ENCODE measurements at places on chromosomes 1 and 21.

DNA sequence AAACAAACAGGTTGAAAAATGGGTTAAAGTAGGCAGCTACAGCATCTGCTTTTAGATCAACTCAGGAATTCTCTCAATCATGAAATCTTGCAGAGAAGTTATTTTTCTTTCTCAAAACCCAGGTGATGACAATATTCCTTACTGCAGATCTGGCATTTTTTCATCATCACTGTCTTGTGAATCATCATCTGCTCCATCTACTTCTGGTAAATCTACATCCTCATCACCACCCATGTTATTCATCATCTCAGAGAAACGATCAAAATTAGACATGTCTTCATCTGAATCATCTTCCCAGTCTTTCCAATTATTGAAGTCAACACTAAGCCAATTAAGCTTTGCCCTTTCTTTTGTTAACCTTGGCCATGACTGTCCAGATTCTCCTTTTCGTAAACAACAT, 21.8 kb downstream of the GBP2 start:
- no peak for DNase-seq

- DNase-seq, result no peak
Observed at GRCh38 chr1:202230939-202231645, 37.5 kb downstream of the LGR6 start.

DNA sequence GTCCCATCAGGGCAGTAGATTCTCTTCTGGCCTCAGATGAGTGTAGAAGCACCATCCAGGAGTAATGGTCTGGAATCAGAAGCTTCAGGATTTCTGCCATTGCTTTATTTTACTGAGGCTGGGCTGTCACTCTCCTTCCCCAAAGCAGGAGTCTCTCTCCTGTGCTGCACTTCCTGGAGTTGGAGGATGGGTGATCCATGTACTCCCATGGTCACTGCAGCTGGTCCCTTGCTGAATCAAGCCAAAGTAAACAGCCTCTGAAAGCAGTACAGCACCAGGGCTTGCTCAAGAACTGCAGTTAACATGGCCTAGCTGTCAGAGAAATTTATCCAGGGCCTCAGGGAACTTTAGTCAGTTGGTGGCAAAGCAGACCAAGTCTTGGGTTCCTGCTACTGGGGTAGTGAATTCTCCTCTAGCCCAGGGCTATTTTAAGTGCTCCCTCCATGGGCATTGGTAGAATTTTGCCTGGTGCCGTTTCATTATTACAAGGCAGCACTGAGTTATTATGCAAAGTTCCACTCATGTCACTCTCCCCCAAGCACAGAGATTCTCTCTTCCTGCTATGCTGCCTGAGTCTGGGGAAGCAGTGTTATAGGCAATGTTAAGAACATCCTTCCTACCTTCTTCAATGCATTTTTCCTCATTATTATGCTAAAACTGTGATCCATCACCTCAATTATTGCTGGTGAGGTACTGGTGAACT, 29.5 kb downstream of the DRAM2 start:
- DNase-seq, result no peak

- DNase-seq, result peak; percentile 11
Observed at GRCh38 chr1:214823311-214824117, 220.5 kb downstream of the CENPF start.

GRCh38 chr1:246681900-246682895, 42.0 kb upstream of the SCCPDH start:
- DNase-seq, result no peak

- no peak for DNase-seq
Observed at GRCh38 chr1:153696741-153697140, 18.3 kb downstream of the NPR1 start.

- no peak for DNase-seq
Observed at GRCh38 chr1:119449971-119450370, 35.0 kb downstream of the HSD3B2 start.

DNA sequence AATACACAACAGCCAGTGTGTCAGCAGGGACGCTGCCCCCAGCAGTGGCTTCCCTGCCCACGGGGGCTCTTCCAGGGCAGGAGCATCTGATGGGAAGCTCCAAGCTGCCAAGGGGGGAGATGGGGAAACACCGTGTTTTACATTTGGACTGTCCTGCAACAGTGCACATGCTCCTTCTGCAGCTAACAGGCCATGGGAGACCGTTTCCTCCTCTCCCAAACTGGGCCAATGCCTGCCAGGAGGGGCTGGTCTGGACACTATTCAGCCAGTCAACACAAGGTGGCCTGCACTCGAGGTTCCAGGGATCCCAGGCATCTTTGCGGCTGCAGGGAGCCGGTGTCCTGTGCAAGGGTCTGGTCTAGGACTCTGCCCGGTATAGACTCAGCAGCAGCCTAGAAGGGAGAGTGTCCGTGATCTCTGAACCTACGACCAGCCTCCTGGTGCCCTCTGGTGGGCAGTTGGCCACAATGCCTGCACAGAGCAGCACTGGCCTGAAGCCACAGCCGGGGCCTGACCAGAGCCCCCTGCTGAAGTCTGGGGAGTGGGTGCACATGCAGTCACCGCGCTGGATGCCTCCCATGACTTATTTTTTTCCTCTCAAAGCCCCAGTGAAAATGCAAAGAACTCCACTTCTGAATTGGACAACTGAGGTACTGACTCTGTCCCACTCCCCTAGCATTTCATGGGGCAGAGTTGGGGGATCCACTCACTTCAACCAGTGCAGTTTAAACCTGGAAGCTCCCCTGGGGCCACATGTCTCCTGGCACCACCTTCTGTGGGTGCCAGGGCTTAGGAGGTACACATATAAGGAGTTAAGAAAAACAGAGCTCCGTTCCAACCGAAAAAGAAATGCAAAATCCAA, 33.3 kb downstream of the RCC2 start:
- DNase-seq, result peak; percentile 48

- no peak for DNase-seq
Observed at GRCh38 chr1:71660411-71660810, 579.6 kb upstream of the ZRANB2 start.

GRCh38 chr1:93738075-93738622, 56.5 kb upstream of the BCAR3 start:
- no peak for DNase-seq

GRCh38 chr1:213759359-213760181, 228.2 kb upstream of the PROX1 start:
- DNase-seq, result no peak

DNA sequence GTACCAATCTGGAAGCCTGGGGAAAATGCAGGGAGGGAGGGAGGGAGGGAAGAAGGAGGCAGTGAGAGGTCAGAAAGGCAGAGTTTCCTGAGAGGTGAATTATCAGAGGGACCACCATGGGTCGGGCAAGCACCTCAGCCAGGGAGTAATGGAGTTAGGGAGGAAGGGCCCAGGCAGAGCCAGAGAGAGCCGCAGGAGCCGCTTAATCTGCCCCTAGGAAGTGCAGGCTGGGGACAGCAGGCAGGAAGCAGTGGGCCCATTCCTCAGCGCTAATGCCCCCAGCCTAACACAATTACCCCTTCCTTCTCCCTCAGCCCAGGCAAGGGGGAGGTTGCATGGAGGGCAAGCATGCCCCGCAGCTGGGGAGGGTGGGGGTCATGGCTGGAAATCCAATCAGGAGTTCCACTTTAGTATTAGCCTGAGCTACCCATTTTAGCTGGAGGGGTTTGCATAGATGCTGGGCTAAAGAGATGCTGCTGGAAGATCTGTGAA, 109.0 kb downstream of the TMEM53 start:
- no peak for DNase-seq

- DNase-seq, result peak; percentile 90
Observed at GRCh38 chr1:45393718-45394302, 53.6 kb upstream of the MUTYH start.

- no peak for DNase-seq
Observed at GRCh38 chr1:183585038-183585437, 5.2 kb downstream of the NCF2 start.

- DNase-seq, result no peak
Observed at GRCh38 chr1:30977105-30977504, 68.5 kb upstream of the SDC3 start.

GRCh38 chr1:170481000-170481399, 51.0 kb upstream of the GORAB start:
- DNase-seq, result no peak

DNA sequence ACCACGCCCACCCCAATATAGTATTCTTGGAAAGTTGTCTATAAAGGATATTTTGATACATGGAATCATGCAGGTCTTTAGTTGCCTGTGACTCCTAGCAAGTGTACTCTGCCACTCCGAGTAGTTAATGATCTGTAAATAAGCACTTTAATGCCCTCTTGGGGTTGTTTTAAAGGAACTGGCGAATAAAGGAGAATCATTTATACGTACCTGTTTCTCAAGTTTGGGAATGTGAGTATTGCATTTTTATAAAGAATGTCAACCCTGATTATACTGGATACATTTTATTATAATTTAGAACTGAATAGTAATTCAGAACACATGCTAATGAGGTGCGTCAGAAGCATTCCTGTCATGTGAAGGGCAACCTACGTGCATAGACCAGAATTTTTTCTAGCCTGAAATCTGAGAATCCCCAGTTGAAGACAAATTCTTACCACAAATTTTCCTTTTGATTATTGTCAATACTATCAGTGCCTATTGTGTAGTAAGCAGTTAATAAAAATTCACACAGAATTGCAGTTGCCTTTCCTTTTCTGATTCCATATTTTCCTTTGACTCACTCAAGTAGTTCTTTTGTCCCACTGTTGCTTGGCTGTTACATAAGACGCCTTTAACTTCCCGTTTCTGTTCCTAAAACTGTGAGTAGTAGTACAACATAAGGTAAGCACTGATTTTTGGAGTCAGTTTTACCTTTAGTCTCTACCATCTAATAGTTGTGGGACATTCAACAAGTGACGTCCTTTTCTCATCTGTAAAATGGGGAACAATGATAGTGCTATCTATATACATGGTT, 5.1 kb downstream of the AHCYL1 start:
- no peak for DNase-seq

- DNase-seq, result no peak
Observed at GRCh38 chr1:234722270-234722704, 112.3 kb upstream of the IRF2BP2 start.

DNA sequence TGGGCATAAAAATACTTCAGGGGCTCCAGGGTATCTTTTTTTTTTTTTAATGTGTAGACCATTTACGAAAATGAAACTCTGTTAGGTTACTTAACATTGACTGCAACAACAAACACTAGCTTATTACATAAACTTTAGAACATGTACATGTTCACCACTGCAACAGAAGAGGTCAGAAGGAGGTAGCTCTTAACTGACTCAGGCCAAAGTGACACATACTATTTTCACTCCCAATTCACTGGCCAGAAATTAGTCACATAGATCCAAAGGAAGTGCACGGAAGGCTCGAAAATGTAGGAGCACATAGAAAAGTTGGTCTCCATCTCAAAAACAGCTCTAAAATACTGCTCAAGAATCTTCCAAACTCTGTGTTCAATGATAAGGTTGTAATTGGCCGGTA, 107.2 kb downstream of the AKT3 start:
- no peak for DNase-seq

- no peak for DNase-seq
Observed at GRCh38 chr1:212035835-212036605, 472 bp downstream of the DTL start.

DNA sequence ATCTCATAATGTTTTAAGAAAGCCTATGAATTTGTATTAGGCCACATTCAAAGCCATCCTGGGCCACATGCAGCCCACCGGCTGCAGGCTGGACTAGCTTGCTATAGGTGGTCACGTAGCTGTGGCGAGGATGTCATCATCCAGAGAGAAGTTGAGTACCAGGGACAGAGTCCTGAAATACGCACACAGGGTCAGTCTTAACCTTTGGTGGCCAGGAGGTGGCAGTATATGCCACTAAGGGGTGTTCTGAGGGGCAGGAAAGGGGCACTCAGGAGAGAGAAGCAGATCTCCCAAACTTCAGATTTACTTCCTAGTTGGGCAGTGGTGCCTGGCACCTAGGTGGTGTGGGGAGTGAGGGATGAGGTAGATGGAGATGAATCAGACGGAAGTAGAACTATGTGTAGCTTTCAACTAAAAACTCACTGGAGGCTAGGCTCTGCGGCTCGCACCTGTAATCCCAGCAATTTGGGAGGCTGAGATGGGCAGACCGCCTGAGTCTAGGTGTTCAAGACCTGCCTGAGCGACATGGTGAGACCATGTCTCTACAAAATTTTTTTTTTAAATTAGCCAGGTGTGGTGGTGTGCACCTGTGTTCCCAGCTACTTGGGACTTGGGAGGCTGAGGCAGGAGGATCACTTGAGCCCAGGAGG, 16.3 kb upstream of the CDK18 start:
- DNase-seq, result peak; percentile 75

- DNase-seq, result peak; percentile 6
Observed at GRCh38 chr21:42513985-42514882, 582 bp downstream of the SLC37A1 start.

GRCh38 chr1:4019147-4019521, 119.1 kb upstream of the C1orf174 start:
- no peak for DNase-seq

GRCh38 chr1:221715321-221716169, 26.3 kb downstream of the DUSP10 start:
- DNase-seq, result no peak

GRCh38 chr1:247431643-247432042, 15.7 kb downstream of the NLRP3 start:
- no peak for DNase-seq

GRCh38 chr1:203663821-203664220, 37.2 kb downstream of the ATP2B4 start:
- no peak for DNase-seq

- no peak for DNase-seq
Observed at GRCh38 chr1:23370709-23371584, 1.3 kb upstream of the ZNF436 start.

- no peak for DNase-seq
Observed at GRCh38 chr1:55131801-55132200, 83.4 kb downstream of the USP24 start.

GRCh38 chr1:12275370-12275769, 45.5 kb downstream of the VPS13D start:
- peak; percentile 11 for DNase-seq

DNA sequence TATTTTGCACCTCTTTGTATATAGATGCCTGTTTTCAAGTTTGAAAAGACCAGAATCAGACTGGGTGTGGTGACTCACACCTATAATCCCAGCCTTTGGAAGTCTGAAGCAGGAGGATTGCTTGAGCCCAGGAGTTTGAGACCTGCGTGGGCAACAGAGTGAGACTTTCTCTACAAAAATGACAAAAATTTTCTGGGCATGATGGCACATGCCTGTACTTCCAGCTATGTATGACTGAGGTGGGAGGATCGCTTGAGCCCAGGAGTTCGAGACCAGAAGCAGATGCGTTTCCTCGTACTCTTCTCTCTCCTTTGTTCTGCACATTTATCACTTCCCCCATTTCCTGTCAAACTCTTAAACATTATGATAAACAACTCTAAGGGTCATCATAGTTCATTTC, 310.0 kb upstream of the SNX7 start:
- no peak for DNase-seq
